GM12878 (cell line): ENCODE measurements at places on chromosomes 12 and 14. TPM values are rescaled to one million over a fixed set of nuclear protein-coding genes. Genes with fewer than 3 reads are reported as not detected.

GRCh38 chr12:89933911-89934310, 225.3 kb upstream of the ATP2B1 start:
- no peak overlapping the region for H3K27ac ChIP-seq
- no peak for DNase-seq
- H3K4me1 ChIP-seq, result peaks cover 13% of the 10 kb centered on the region
- H3K4me3 ChIP-seq, result no peak overlapping the region
- H3K27me3 ChIP-seq, result no peaks in the 10 kb centered on the region

DNA sequence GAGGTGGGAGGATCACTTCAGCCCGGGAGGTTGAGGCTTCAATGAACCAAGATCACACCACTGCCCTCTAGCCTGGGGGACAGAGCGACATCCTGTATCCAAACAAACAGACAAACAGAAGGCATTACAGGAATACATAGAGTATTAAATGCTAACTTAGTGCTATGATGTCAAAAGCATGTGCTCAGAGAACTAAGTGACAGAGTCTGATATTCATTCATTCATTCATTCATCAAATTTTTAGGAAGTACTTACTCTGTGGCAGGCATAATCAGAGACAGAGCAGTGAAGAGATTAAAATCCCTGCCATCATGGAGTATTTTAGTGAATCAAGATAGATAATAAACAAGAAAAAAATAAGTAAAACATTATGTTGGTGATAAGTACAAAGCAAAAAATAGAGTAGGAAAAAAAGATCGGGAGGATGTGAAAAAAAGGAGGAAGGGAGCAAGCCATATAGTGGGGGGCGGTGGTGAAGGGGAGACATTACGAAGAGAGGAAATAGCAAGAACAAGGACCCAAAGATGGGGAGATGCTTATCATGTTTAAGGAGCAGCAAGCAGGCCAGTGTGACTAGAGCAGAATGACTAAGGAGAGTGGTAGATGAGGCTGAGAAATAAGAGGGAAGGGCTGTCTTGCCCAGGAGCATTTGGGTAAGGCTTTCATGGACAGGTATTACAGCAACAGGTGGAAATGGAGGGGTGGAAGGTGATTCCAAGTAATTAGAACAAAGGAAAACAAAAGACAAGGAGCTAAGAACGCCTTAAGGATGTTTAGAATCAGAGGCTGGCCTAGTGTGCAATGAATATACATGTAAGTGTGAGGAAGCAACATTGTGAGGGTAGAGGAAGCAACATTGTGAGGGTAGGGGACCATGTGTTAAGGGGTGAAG, 2.8 kb downstream of the MAP4K5 start:
- H3K27me3 ChIP-seq, result no peaks in the 10 kb centered on the region
- no peak overlapping the region for H3K27ac ChIP-seq
- H3K4me1 ChIP-seq, result peaks cover 20% of the 10 kb centered on the region

DNA sequence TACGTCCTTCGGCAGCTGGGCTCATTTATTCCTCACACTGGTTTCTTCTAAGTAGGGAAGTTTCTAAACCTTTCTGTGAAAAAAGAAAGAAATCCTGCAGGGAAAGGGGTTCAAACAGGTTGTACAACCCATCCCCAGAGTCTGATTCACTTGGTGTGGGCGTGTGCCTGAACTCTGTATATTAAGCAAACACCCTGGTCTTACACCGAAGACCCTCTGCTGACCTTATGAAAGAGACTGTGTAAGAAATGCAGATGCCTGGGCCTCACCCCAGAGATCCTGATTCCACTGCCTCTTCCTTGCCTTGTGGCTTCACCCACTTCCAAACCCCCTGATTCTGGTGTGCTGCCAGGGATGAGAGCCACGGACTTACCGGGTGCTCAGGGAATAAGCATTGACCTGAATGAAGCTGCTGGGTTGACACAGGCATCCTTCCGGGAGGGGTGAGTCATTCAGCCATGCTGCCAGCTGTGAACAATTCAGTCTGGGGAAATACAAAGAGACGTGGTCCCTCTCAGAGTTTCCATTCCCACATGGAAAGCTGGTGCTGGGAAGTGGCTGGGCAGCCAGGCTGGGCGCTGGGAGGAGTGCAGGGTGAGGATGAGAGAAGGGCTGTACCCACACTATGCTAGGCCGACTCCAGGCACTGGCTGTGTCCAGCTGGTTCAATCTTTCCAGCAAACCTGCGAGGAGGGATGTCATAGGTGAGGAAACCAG, 26.5 kb upstream of the ACTN1 start:
- H3K4me3 ChIP-seq, result no peak overlapping the region
- no peak for DNase-seq
- H3K27ac ChIP-seq, result no peak overlapping the region

SAMD15 gene
- 0.74 and 1.1 TPM in 2 replicates for total RNA-seq

DNA sequence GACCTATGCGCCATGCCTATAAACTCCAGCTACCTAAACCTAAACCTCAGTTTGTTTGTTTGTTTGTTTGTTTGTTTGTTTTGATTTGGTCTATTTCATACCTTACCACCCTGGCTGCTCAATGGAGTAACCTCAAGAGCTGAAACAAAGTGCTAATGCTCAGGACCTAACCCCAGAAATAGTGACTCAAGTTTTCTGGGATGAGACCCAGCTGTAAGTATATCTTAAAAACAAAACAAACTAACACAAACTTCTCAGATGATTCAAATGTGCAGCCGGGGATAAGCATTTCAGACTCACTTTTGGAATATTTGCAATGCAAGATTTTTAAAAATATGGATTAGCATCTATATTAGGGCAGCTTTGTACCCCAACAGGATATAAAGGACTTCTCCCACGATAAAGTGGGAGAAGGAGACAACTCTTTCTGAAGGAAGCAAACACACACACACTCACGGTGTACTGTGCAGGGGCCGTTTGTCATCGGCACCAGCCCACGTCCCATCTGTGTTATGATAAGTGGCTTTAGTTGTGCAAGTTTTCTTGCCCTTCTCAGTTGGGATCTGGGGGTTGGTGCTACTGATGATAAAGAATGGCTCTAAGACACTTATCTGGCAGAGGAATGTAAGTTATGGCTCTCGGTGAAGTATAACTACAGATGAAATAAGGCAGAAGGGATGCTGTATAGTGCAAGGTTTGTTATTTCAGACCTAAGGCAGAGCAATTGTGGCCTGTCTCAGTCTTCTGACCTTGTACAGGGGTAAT, 516.7 kb upstream of the TMEM132C start:
- no peaks in the 10 kb centered on the region for H3K27me3 ChIP-seq
- DNase-seq, result no peak
- H3K27ac ChIP-seq, result no peak overlapping the region
- H3K36me3 ChIP-seq, result no peaks in the 10 kb centered on the region
- no peak overlapping the region for H3K4me3 ChIP-seq
- no peaks in the 10 kb centered on the region for H3K4me1 ChIP-seq

- H3K27ac ChIP-seq, result peak overlapping the region; percentile 27; the same call in 1 of the 2 replicates
- peaks cover 32% of the 10 kb centered on the region for H3K4me1 ChIP-seq
Observed at GRCh38 chr12:120856980-120857379, 47.2 kb downstream of the SPPL3 start.

DNA sequence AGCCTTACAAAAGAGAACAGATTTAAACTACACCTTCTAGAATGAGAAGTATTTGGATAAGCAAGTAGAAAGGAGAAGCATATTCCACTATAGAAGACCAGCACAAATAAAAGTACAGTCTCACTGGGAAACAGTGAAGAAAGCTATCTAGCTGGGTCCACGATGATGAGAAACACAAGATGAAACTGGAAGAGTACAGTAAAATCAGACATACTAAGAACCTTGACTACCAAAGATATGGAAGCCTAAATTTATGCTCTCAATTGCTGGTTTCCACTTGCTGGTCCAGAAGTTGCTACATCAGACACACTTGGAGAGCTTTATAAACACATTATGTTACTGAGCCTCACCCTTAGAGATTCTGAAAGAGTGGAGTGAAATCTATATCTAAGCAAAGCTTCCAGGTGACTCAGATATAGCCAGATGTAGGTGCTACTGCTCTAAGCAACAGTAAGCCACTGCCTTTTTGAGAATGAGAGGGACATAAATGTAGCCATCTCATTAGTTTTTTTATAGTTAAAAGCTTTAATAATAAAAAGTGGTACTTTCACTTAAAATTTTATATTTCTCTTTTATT, 96.3 kb upstream of the BBS10 start:
- H3K27ac ChIP-seq, result no peak overlapping the region
- no peaks in the 10 kb centered on the region for H3K27me3 ChIP-seq
- no peak overlapping the region for H3K4me3 ChIP-seq
- no peaks in the 10 kb centered on the region for H3K4me1 ChIP-seq

GPR135 gene
- total RNA-seq, result 1.1 and 1.4 TPM in 2 replicates

GRCh38 chr12:124857921-124858461, 5.7 kb downstream of the SCARB1 start:
- H3K4me1 ChIP-seq, result peaks cover 13% of the 10 kb centered on the region
- DNase-seq, result no peak
- no peak overlapping the region for H3K27ac ChIP-seq
- no peaks in the 10 kb centered on the region for H3K27me3 ChIP-seq
- peaks cover 10% of the 10 kb centered on the region for H3K36me3 ChIP-seq

- no peak overlapping the region for H3K27ac ChIP-seq
- DNase-seq, result no peak
- H3K4me1 ChIP-seq, result peaks cover 8% of the 10 kb centered on the region; the same call in 1 of the 2 replicates
- no peak overlapping the region for H3K4me3 ChIP-seq
Observed at GRCh38 chr12:54374562-54375258, 9.8 kb downstream of the ZNF385A start.
